ENCODE measurements at places on chromosomes 7 and 10.

DNA sequence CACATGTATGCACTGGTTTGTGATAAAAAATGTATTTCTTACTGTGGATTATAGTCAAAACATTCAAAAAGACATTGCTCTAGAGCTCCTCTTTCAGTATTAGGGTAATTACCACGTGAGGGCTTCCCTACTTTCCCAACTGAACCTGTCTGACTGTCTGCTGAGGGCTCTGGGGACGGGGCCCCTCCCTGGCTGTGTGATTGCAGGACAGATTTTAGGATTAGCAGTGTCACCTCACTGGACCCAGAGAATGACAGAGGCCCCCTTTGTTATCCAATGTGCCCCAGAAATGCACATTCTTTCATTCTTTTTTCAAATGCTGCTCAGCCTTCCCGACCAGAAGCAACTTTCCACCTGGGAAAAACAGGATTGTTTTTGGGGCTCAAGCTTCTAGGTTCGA lies 43.6 kb upstream of the MXI1 start:
- DNase-seq, result no peak

- DNase-seq, result no peak
Observed at GRCh38 chr7:29332042-29332811, 137.7 kb downstream of the CHN2 start.

DNA sequence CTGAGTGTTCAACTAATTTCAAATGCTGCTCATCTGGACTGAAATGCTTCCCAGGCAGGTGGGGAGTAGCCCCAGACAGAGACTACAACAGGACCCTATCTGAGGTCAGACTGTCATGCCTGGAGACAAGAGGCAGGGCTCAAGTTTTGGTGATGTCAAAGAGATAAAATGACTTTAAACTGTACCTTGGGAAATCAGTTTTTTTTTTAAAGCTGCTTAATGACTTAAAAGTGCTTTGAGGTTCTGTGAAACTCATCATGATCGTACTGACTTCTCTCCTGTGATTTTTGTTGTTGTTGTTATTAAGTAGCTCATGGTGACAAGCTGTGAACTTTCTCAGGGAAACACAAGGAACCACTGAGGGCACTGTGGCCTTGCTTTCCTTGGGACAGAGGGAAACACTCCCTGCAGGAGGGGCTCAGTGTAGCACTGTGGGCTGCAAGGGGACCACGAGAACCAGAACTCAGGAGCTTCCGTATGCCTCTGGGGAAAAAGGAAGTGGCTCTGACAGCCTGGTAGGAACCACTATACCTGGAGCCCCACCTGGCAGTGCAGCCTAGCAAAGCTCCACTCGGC lies 9.5 kb downstream of the HIPK2 start:
- no peak for DNase-seq

GRCh38 chr7:135929249-135929648 lies 47.9 kb downstream of the MTPN start:
- no peak for DNase-seq

GRCh38 chr7:45983720-45984255 lies 62.7 kb upstream of the IGFBP3 start:
- DNase-seq, result no peak

GRCh38 chr10:103795634-103796270 lies 59.6 kb downstream of the SH3PXD2A start:
- DNase-seq, result no peak

DNA sequence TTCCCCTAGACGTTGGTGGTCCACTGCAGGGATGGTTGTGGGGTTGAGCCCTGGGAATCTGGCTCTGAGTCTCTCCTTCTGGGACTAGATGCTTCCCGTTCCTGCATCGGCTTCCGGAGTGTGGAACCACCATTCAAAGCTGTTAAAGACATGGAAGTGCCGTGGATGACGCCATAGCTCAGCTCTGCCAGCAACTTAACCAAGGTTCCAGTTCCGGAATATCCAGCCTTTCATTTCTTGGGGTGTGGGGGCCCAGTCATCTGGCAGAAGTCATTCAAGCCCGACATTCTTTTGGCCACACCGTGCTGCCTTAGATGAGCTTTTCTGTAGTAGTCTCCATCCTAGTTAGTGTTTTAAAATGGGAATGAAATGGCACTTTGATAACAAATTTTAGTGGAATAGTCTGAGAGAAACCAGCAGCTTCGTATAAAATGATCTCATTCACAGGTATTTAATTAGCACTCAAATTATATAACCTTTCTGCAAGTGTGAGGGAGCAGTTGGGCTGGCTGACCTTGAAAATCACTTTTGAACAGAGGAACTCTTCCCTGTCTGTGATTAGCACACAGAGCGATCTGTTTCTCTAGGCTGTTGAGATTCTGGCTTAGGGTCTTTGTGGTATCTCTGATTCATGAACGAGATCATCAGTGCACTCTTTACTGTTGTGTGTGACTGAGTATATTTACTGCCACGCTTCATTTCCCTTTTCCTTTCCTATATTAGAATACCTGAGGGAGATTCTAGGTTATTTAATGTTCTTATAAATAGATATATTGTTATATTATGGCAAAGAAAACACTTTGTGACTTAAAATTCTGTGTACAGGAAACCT lies 19.9 kb downstream of the LMTK2 start:
- no peak for DNase-seq

GRCh38 chr7:53209129-53209528 lies 173.7 kb downstream of the POM121L12 start:
- DNase-seq, result no peak

DNA sequence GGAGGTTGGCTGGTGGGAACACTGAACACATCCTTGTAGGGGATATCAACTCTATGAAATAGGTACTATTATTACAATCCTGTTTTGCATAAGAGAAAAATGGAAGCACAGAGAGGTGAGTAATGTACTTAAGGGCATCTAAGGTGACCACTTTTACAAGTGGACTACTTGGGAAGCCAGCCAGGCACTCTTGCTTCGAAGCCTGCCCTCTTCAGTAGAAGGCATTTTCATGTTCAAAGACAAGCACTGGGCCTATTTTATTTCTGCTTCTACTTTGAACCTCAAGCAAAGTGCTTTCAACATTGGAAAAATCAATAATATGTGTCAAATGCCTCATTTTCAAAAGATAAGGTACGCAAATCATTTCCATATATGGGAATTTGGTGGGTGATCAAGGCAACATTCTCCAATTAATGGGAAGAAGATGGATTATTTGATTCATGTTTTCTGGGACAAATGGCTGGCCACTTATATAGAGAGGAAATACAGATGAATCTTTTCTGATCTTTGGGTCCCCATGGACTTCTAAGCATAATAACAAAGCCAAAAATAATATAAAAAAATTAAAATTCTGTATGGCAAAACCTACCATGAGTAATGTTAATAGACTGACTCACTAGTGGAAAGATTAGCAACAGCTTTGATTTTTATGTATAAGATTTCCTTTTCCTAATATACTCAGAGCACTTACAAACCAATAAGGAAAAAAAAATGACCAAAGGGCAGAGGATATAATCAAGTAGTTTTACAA lies 270.2 kb downstream of the FRMD4A start:
- DNase-seq, result no peak

DNA sequence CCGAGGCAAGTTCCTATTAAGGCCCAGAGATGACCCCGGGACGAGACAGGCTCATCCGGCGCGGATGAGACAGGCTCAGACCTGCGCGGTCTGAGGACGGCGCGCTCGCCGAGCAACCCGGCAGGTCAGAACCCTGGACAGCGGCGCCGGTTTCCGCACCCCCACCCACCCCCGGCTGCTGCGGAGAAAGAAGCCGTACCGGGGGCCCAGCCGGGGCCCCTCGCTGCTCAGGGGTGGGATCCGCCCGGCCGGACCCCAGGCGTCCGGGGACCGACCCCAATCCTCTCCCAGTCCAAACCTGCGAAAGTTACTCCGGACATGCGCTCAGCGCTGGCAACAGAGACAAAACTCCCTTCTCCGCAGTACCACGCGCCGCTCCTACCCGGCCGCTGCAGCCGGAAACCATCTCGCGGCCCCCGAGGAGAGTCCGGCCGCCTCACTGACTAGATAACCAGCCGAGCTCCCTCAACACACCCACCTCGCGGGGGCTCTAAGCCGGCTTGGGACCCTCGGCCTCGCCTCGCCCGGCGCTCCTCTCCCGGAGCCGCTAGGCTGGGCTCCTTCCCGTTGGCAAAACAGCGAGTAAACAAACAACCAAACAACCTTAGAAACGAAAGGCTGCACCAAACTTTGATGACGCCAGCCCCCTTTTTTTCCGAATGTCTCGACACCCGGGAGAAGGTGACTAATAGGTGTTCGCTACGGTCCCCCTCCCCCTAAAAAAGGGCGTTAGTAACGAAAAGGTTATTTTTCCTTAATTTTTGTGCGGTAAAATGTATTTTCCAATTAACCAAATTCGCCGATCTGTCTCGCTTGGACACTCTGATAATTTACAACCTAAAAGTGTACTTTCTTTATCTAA lies 2.3 kb upstream of the DRGX start:
- peak; percentile 44 for DNase-seq

GRCh38 chr10:14608381-14609001 lies 166.2 kb downstream of the FAM107B start:
- DNase-seq, result no peak

DNA sequence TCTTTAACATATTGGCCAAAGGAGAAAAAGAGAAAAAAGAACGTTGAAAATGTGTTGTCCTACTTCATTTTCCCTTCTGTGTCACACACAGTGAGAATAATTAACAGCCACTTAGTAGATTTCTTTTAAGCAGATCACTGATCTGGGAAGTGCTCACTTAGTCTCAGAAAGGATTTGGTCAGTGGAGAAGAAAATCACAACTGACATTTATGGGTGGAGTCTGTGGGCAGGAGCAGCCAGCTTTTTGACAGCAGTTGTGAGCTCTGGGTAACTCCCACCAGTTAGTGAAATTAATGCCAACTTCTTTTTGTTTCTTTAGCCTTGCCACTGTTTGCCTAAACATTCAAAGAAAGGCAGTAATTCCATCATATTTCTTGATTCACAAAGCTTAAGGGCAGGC lies 49.7 kb downstream of the CDK14 start:
- DNase-seq, result no peak

DNA sequence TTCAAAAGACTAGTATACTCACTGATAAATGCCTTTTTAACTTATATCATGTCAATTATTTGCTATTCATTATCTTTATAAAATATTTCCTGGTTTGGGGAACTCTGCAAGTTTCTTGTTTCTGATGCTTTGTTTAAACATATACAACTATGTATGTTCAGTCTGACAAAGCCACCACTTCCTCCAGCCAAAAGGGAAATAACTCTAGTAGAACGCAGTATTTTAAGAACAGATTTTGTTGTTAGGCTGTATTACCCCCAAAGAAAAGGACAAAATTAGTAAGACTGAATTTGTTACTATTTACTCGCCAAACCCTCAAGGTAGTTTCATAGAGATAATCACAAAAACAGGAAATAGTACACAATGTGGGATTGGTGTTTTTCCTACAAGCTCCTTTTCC lies 78.9 kb downstream of the LRRTM3 start:
- no peak for DNase-seq

DNA sequence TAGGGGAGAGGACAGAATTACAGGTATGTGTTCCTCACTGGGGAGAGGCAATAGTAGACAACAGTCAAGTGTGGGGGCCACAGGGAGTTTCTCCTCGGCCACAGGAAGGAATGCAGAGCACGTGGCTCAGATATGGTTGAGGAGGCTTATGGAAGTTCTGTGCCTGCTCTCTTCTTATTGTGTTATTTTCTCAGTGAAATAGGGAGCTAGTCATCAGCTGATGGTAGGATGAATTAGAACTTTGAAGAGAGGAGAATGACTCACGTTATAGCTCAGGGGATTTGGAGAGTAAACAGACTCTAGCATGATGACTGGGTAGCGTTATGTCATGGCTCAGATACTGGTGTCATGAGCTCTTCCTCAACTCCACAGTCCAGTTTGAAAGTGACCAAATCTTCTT lies 308.3 kb upstream of the IGFBP3 start:
- DNase-seq, result no peak

Data from stimulated activated naive CD8-positive, alpha-beta T cell treated with anti-CD3 and anti-CD28 coated beads, Interleukin-15, amount 100 ng/mL, for 72 hours (primary cell).